Fibroblast of mammary gland (primary cell): ENCODE measurements at places on chromosomes 1 and 21.

DNA sequence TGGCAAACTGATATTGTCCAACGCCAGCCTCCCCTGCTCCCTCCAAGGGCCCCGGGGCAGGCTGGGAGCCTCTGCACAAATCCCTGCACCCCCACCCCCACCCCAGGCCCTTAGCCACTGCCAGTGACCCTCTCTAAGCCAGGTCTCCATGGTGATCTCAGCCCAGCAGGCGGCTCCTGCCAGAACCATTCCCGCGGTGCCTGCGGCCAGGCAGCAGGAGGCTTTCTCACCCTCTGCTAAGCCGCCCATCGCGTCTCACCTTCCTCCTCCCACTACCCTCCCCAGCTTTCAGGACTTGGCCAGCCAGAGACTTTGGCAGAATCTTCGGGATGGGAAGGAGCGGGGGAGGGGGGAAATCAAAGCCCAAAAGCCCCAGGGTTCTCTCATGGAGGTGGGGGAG lies 46.8 kb upstream of the WASF2 start:
- DNase-seq: peak; percentile 77

DNA sequence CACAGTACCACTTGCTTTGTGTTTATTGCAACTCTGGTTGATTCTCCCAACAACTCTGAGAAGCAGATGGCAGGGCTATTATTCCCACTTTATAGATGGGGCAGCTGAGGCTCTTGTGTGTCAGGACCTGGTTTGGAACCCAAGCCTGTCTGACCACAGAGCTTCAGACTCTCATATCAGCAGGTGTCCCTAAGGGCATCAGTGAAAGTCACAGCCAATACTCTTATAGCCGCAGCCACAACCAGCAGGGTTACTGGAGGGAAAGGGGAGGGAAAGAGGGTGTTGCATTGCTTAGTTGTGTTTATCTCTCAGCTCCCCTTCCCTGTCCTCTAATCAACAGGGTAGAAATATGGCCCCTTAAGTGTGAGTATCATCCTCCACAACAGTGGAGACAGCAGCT lies 304.0 kb downstream of the RRAGC start:
- no peak for DNase-seq

DNA sequence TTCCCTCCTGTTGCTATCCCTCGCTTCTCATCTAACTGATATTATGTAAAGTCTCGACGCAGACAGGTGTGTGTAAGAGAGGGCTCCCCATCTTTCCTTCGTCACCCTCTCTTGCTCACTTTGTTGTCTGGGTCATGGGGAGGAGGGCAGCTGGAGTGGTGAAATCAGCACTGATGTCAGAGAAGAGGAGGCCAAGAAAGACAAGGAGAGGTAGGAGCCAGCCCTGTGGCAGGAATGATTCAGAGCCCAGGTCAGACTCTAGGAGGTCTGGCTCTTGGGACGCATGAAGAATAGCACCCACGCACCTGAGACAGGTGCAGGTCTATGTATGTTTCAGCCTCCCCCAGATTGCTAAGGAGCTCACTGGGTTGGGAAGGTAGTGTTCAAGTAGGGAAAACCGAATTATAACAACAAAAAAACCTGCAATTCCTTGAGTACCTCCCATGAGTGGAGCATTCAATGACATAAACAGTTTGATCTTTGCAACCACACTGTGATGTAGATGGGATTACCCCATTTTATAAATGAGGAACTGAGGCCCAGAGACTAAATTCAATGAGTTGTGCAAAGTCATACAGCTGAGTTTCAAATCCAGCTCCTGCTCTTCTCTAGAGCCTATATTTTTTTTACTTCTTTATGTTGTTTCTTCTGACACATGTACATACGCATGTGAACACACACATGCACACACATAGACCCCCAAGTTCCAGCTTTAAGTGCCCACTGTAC lies 10.4 kb downstream of the NUAK2 start:
- DNase-seq: no peak

- DNase-seq: no peak
These were observed 214.3 kb upstream of the ESRRG start for GRCh38 chr1:216937491-216937890.

- no peak for DNase-seq
These were observed 10.6 kb downstream of the HCRTR1 start for GRCh38 chr1:31627930-31628559.

GRCh38 chr1:201713086-201713810 lies 115.7 kb upstream of the IPO9 start:
- DNase-seq: peak; percentile 99

DNA sequence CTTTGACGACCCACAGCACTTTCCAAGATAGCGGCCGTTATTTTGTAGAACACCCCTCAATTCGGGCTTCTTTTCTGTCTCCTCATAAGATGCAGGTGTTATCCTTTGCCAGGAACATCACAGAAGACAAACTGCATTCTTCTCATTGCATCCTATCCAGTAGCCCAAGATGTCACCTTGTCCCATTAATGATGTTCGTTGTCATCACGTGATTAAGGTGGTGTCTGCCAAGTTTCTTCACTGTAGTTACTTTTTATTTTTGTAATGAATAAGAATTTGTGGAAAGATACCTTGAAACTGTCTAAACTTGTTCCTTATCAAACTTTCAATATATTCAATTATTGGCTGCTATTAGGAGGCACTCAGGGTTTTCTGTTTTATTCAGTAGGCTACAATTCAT lies 39.4 kb downstream of the GNG4 start:
- no peak for DNase-seq

DNA sequence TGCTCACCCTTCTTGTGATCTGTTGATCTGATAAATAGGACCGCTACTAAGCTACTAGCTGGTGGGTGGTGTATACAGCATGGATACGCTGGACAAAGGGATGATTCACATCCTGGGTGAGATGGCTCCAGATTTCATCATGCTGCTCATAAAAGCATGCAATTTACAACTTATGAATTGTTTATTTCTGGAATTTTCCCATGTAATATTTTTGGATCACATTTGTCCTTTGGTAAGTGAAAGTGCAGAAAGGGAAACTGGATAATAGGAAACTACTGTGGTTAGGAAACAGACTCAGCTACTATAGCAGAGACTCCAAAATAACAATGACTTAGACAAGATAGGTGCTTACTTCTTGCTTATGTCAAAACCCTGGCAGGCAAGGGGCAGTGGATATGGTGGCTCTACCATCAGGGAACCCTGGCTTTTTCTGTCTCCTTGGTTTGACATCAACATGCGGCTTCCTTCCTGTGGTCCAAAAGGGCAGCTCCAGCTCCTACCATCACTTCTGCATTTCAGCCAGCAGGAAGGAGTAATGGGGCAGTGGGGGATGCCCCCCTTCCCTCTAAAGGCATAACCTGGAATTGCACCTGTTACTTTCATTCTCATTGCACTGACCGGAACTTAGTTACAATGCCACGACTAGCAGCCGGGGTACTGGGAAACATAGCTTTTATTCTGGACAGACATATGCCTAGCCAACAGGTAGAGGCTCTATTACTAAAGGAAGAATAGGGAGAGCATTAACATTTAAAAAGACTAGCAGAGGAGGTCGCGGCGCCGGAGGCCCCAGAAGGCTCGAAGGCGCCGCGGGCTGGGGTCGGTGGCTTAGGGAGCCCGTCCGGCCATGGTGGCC lies 13.8 kb upstream of the AK2 start:
- DNase-seq: peak; percentile 90

GRCh38 chr1:96333522-96334235 lies 387.9 kb upstream of the PTBP2 start:
- DNase-seq: no peak

DNA sequence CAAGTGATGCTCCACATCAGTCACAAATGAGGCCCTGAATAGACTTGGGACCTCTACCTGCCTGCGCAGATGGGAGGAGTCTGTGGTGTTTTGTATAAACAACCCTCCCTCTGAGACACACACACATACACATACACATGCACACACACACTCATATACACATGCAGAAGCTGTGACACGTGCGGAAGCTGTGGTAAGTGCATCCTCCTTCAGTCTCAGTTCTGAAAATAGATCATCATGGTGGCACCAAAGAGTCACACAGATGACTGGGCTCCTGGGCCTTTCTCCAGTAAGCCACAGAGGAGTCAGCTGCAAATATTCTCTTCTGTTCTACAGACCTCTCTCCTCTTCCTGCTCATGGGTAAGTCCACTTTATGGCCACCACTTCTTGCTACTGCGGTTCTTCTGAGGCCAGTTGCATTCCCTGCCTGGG lies at the start of gene LY9:
Gene LY9 (plus strand): TSS at position 224 of the 433 bp plus-strand sequence. CDS start 14 bp downstream, at position 238.
- DNase-seq: no peak
